ENCODE measurements at places on chromosomes 4 and X.

GRCh38 chr4:122666527-122667245 lies 45.8 kb upstream of the IL21 start:
- no peak for DNase-seq

GRCh38 chr4:83552924-83553323 lies 17.0 kb downstream of the GPAT3 start:
- DNase-seq: no peak

GRCh38 chr4:3522326-3522640 lies 9.9 kb downstream of the LRPAP1 start:
- no peak for DNase-seq

GRCh38 chr4:103567591-103567990 lies 152.2 kb downstream of the TACR3 start:
- DNase-seq: no peak

GRCh38 chr4:84915396-84915780 lies 51.1 kb downstream of the WDFY3 start:
- no peak for DNase-seq

DNA sequence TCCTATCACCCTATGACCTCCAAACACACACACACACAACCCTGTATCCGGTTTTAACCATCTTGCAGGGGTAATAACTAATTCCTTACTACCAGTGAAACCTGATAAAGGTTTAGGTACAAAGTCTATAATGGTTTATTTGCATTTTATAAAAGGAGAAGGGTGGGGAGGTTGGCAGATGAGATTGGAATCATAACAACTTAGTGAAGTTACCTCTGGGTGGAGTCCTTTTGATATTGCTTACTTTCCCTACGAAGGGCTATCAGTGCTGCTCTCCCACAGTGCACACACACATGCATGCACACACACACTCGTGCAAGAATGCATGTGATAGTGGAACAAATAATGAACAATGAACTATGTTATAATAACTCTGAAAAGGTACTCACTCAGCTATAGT lies 56.1 kb downstream of the CCSER1 start:
- DNase-seq: no peak

GRCh38 chr4:76582074-76582816 lies 147.2 kb downstream of the SHROOM3 start:
- DNase-seq: no peak

- no peak for DNase-seq
These were observed 8.0 kb upstream of the PITX2 start for GRCh38 chr4:110630688-110631402.

GRCh38 chr4:74772783-74773182 lies 21.5 kb downstream of the BTC start:
- DNase-seq: no peak

DNA sequence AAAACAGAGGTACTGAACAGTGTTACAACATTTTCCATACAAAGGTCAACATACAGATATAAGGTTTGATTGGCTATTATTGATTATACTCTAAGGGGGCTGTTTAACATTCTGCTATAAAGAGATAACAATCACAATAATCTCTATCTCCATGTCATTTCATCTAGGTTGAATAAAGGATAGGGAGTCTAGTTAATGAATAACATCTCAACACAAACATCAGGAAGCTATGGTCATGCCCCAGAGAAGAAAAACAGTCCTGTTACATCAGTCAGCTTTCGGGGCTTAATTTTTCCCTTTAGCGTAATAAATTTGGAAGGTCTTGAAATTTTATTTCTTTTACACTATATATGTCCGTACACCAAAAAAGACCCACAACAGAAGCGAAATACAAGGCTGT lies 41.5 kb upstream of the DCAF8L2 start:
- DNase-seq: no peak

- no peak for DNase-seq
These were observed 49.8 kb upstream of the C1QTNF7 start for GRCh38 chr4:15378062-15378461.

- DNase-seq: no peak
These were observed 534.4 kb downstream of the MID1IP1 start for GRCh38 chrX:39335513-39336235.
